ENCODE measurements at places on chromosomes 2 and 18. TPM values are rescaled to one million over a fixed set of nuclear protein-coding genes. Genes with fewer than 3 reads are reported as not detected.

The LDLRAD4 gene
- total RNA-seq = 41.7 TPM

The UGT1A4 gene
- 136 TPM for total RNA-seq

The RAB17 gene
- total RNA-seq = 96.5 TPM

The STRN gene
- 11.9 TPM for total RNA-seq

The ACTG2 gene
- 7.7 TPM for total RNA-seq

The AOX1 gene
- total RNA-seq = 1,131 TPM

The BMP10 gene
- total RNA-seq = 8.0 TPM

The UGT1A6 gene
- total RNA-seq = 46.5 TPM

The IL37 gene
- total RNA-seq = not detected

The UGT1A8 gene
- total RNA-seq = not detected

The PARD3B gene
- total RNA-seq = 10.3 TPM

GRCh38 chr2:56450772-56451171, 267.0 kb downstream of the CCDC85A start:
- no peaks in the 10 kb centered on the region for H3K36me3 ChIP-seq
- H3K27me3 ChIP-seq = no peaks in the 10 kb centered on the region
- H3K27ac ChIP-seq = no peak overlapping the region
- no peak overlapping the region for H3K4me3 ChIP-seq

- no peaks in the 10 kb centered on the region for H3K27me3 ChIP-seq
- no peaks in the 10 kb centered on the region for H3K36me3 ChIP-seq
- DNase-seq = no peak
- no peaks in the 10 kb centered on the region for H3K4me1 ChIP-seq
These were observed 441.7 kb downstream of the THSD7B start for GRCh38 chr2:137207030-137207429.

DNA sequence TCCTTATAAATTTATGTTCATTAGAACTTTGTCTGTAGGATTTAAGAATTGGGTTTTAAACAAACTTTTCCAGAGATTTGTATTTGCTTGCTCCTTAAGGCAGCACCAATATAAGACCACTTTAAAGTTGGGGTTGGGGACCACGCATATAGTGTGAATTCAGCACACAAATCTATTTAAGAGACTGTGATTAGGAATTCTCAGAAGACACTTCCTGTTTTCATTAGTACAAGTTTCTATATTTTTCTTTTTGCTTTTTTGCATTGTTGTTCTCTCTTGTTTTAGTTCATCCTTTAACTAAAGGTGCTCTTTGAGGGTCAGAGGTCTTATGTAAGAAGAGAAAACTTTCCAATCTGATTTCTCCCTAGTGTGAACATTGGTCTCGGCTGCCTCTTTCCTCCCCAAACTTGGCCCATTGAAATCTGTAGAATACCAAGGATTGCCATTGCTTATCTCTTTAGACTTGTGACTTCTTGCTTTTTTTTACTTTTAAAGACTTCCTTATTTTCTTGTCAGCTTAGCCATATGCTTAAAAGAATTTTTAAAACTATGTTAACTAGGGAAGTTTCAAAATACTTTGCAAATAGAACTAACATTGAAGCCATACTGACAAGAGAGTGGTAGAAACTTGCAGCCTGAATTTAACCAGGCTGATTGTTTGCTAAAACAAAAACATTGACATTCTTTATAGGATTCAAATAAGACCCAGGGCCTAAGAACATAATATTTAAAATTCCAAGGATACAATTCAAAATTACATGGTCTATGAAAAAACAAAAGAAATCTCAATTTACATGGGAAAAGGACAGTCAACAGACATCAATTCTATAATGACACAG, 264.1 kb upstream of the FN1 start:
- no peaks in the 10 kb centered on the region for H3K27me3 ChIP-seq
- no peak overlapping the region for H3K4me3 ChIP-seq
- no peaks in the 10 kb centered on the region for H3K4me1 ChIP-seq

GRCh38 chr2:4122726-4123125, 419.4 kb downstream of the DCDC2C start:
- H3K27me3 ChIP-seq = no peaks in the 10 kb centered on the region
- H3K4me3 ChIP-seq = no peak overlapping the region
- H3K27ac ChIP-seq = no peak overlapping the region
- H3K4me1 ChIP-seq = no peaks in the 10 kb centered on the region

GRCh38 chr2:232299084-232299483, 79.5 kb upstream of the ALPP start:
- H3K36me3 ChIP-seq = peaks cover 15% of the 10 kb centered on the region
- DNase-seq = no peak
- H3K27ac ChIP-seq = no peak overlapping the region
- no peak overlapping the region for H3K4me3 ChIP-seq
- H3K4me1 ChIP-seq = no peaks in the 10 kb centered on the region
- no peaks in the 10 kb centered on the region for H3K27me3 ChIP-seq

DNA sequence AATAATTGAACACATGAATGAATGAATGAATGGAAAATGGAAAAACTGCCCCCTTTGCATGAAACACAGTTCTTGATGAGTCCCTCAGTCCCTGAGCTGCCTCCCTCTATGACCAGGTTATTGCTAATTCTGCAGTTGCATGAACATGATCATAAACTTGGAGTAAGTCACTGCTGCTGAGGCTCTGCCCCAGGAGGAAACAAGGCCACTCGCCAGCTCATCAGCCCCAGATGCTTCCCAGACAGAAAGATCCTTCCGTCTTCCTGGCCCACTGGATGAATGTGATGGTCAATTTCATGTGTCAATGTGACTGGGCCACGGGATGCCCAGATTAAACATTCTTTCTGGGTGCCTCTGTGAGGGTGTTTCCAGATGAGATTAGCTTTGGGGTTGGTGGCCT, 16.4 kb downstream of the GPR45 start:
- no peaks in the 10 kb centered on the region for H3K36me3 ChIP-seq
- DNase-seq = no peak
- H3K4me3 ChIP-seq = no peak overlapping the region
- no peaks in the 10 kb centered on the region for H3K27me3 ChIP-seq
- no peaks in the 10 kb centered on the region for H3K4me1 ChIP-seq
- no peak overlapping the region for H3K27ac ChIP-seq

GRCh38 chr2:98948956-98949739, 13.1 kb upstream of the CRACDL start:
- H3K36me3 ChIP-seq = no peaks in the 10 kb centered on the region
- no peaks in the 10 kb centered on the region for H3K4me1 ChIP-seq
- DNase-seq = no peak
- no peak overlapping the region for H3K4me3 ChIP-seq
- no peaks in the 10 kb centered on the region for H3K27me3 ChIP-seq

GRCh38 chr2:27737676-27738348, 33.7 kb upstream of the MRPL33 start:
- no peaks in the 10 kb centered on the region for H3K27me3 ChIP-seq
- peaks cover 24% of the 10 kb centered on the region for H3K4me1 ChIP-seq
- H3K27ac ChIP-seq = peak overlapping the region; percentile 92

DNA sequence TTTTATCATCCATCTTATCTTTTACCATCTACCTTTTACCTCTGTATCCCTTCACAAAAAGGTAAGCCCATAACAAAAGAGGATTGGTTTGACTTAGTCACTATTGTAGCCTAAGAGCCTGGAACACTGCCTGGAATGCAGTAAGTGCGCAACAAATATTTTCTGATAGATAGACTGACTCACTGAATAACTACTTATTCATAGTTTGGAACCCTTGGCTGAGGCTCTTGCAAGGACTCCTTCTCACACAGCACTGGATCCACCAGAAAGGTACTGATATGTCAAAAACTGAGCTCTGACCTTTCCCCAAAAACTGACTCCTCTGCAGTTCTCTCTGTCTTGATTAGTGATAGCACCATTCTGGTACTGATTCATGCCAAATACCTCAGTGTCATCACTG, 426.7 kb downstream of the SETBP1 start:
- H3K4me3 ChIP-seq = no peak overlapping the region
- no peaks in the 10 kb centered on the region for H3K36me3 ChIP-seq
- no peaks in the 10 kb centered on the region for H3K4me1 ChIP-seq

- H3K27me3 ChIP-seq = no peaks in the 10 kb centered on the region
- H3K27ac ChIP-seq = no peak overlapping the region
- no peaks in the 10 kb centered on the region for H3K4me1 ChIP-seq
- no peaks in the 10 kb centered on the region for H3K36me3 ChIP-seq
- H3K4me3 ChIP-seq = no peak overlapping the region
- DNase-seq = no peak
These were observed 157.9 kb downstream of the PXDN start for GRCh38 chr2:1586251-1586922.

GRCh38 chr2:188416367-188416766, 124.7 kb downstream of the GULP1 start:
- H3K4me3 ChIP-seq = no peak overlapping the region
- H3K27me3 ChIP-seq = no peaks in the 10 kb centered on the region
- no peak overlapping the region for H3K27ac ChIP-seq
- no peak for DNase-seq
- H3K4me1 ChIP-seq = peaks cover 3% of the 10 kb centered on the region
- H3K36me3 ChIP-seq = no peaks in the 10 kb centered on the region

DNA sequence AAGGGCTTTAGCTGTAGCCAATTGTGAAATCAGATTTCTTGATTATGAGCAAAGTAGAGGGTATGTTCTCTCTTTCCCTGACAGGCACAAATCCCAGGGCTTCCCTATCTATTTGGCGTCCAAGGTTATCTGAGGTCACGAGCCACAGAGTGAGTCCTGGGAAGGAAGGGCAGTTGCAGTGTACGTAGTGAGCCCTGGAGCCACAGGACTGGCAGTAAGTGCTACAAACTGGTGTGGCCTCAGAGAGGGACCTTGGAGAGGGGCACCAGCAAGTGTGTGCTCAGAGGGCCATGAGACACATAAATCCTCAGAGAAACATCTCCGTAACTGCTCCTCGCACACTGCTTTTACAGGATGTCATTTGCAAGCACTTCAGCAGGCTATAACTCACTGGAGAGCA, 115.5 kb upstream of the SH3BP4 start:
- no peak overlapping the region for H3K27ac ChIP-seq
- no peaks in the 10 kb centered on the region for H3K27me3 ChIP-seq
- no peaks in the 10 kb centered on the region for H3K36me3 ChIP-seq
- H3K4me1 ChIP-seq = peaks cover 2% of the 10 kb centered on the region

DNA sequence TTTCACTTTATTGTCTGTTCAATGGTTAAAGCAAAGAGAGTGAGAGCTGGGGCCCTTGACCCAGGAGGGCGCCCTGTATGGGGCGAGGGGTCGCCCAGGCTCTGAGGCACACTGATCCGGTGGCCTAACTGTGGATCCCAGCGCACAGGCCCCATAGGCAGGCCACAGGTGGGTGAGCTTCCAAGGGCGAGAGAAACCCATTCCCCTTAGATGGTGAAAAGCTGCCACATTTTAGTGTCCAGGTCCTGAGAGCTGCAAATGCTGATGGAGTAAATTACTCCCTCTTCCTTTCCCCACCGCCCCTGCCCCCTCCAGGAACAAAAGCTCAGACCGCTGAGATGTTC, 5.9 kb upstream of the DLX2 start:
- no peak overlapping the region for H3K27ac ChIP-seq
- no peak for DNase-seq
- H3K4me3 ChIP-seq = no peak overlapping the region
- H3K27me3 ChIP-seq = peaks cover 9% of the 10 kb centered on the region
- no peaks in the 10 kb centered on the region for H3K36me3 ChIP-seq

- H3K27me3 ChIP-seq = no peaks in the 10 kb centered on the region
- no peak overlapping the region for H3K4me3 ChIP-seq
- no peak for DNase-seq
- no peak overlapping the region for H3K27ac ChIP-seq
- peaks cover 2% of the 10 kb centered on the region for H3K4me1 ChIP-seq
These were observed 11.4 kb downstream of the HK2 start for GRCh38 chr2:74845217-74845751.

GRCh38 chr2:26088038-26088643, 54.3 kb downstream of the RAB10 start:
- H3K36me3 ChIP-seq = no peaks in the 10 kb centered on the region
- DNase-seq = no peak
- no peak overlapping the region for H3K27ac ChIP-seq
- peaks cover 3% of the 10 kb centered on the region for H3K4me1 ChIP-seq

DNA sequence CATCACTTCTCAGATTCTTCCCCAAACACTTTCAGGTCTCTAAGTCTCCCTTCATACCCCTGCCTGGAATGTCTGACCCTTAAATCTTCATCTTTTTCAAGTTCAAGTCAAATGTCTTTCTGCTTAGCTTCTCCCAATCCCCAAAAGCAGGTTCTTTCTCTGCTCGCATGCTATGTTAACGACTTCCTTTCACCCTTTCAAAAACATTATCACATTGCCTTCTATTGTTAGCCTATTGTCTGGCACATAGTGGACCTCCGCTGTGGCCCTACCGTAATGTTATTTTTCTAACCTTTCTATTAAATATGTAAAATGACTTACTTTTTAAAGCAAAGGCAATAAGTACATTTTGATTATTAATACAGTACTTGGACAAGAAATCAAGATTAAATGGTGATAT, 2.2 kb downstream of the CDKL4 start:
- H3K4me3 ChIP-seq = no peak overlapping the region
- no peak for DNase-seq
- no peaks in the 10 kb centered on the region for H3K4me1 ChIP-seq

- no peak overlapping the region for H3K4me3 ChIP-seq
- no peaks in the 10 kb centered on the region for H3K4me1 ChIP-seq
- H3K27me3 ChIP-seq = no peaks in the 10 kb centered on the region
- no peaks in the 10 kb centered on the region for H3K36me3 ChIP-seq
These were observed 30.3 kb upstream of the GPR17 start for GRCh38 chr2:127615511-127616166.

GRCh38 chr2:230762317-230762896, 49.8 kb downstream of the CAB39 start:
- no peak overlapping the region for H3K4me3 ChIP-seq
- DNase-seq = no peak
- H3K27me3 ChIP-seq = no peaks in the 10 kb centered on the region
- H3K36me3 ChIP-seq = peaks cover 2% of the 10 kb centered on the region

- no peak overlapping the region for H3K27ac ChIP-seq
- H3K36me3 ChIP-seq = peaks cover 5% of the 10 kb centered on the region
- H3K4me3 ChIP-seq = no peak overlapping the region
- H3K27me3 ChIP-seq = no peaks in the 10 kb centered on the region
These were observed 60.8 kb downstream of the CEP192 start for GRCh38 chr18:13051950-13052349.

DNA sequence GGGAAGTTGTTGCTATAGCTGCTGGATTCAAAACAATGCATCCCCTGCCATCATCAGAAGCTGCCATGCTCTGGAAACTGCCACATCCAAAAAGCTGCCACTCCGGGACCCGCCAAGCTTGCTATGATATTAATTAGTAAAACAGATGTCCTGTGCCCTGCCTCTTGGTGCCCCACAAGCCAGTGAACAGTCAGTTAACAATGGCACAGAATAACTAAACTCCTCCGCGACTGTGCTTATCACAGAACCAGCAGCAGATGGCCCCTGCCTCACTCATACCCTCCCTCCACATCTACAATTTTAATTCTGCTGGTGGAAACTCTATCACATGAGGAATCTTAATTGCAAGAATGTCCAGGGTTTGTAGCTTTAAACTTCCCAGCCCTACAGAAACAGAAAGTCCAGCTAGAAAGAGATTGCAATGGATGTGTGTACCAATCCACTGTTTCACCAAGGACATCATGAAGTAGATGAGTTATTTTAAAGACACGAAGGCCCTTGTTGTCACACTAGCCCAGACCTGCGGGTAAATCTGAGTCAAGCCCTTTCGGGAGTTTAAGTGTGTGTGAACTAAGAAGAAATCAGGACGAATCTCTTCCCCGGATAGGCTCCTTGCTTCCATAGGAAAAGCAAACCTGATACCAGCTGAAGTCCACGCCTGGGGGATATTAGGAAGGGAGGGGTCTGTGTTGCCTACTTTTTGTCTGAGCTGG, 7.4 kb upstream of the ACYP2 start:
- no peaks in the 10 kb centered on the region for H3K36me3 ChIP-seq
- H3K27me3 ChIP-seq = no peaks in the 10 kb centered on the region
- no peak for DNase-seq

Data from liver (tissue), 10 donors.